Activated gamma-delta T cell treated with Interleukin-2 at 50 U/mL for 16 hours (primary cell): ENCODE measurements at places on chromosomes 6 and 20.

DNA sequence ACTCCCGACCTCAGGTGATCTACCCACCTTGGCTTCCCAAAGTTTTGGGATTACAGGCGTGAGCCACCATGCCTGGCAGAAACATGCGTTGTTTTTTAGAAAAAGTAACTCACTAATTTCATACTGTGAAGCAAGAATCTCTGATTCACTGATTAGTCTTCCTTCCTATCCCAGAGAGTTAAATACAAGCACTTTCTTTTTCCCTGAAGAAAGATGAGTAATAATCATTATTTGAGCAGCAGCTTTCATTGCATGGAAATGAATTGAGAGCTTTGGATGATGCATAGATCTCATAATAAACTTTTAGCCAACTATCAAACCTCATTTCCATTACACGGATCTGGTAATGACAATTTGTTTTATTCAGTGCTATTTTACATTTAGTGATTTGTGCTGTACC is 892.5 kb upstream of the EYS start:
- DNase-seq: no peak

DNA sequence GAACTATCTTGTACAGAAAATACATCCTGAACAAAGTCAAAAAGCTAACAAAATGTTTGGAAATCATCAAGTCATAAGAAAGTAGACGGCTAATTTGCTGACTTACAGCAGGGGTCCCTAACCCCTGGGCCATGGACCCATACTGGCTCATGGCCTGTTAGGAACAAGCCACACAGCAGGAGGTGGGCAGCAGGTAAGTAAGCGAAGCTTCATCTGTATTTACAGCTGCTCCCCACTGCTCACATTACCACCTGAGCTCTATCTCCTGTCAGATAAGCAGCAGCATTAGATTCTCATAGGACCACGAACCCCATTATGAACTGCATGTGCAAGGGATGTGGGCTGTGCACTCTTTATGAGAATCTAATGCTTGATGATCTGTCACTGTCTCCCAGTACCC is 115.5 kb downstream of the CDK19 start:
- no peak for DNase-seq

- no peak for DNase-seq
Measured at GRCh38 chr6:170151804-170152123, 139.1 kb downstream of the DLL1 start.

DNA sequence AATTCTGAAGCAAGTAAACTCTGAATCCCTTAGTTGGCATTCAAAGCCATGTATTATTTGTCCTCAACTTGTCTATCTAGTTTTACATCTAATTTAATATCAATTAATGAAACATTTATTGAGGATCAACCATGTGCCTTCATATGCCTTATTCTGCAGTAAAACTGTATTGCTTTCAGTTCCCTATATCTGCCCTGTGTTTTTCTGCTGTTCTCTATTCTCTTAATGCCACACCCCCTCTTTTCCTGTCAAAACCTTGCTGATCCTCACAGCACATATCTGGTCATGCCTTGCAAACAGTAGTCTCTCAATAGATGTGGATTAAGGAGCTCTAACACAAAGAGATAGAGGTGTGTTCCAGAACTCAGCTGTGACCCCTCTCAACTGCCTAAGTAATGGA is 2.0 kb downstream of the FIG4 start:
- DNase-seq: no peak

DNA sequence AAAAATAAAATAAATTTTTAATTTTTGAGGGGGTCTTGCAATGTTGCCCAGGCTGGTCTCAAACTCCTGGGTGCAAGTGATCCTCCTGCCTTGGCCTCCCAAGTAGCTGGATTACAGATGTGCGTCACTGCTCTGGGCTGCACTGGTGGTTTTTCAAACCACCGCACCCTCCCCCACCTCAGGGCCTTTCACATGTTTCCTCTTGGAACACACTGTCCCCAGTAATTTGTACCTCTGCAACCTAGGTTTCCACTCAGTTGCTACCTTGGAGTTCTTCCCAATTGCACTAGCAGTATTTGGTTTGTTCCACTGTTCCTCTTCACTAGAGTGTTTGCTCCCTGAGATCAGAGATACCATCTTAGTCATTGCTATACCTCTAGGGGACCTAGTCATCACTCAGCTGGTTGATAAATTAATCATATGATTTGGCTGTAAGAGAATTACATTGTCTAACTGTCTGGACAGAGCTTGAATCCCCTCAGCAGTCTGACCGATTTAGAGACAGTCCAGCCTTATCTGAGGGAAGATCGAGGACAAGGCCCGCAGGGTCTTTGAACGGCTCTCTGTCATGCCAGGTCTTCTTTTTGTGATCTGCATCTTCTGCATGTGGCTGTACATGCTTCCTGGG is 32.0 kb downstream of the CEP43 start:
- no peak for DNase-seq

DNA sequence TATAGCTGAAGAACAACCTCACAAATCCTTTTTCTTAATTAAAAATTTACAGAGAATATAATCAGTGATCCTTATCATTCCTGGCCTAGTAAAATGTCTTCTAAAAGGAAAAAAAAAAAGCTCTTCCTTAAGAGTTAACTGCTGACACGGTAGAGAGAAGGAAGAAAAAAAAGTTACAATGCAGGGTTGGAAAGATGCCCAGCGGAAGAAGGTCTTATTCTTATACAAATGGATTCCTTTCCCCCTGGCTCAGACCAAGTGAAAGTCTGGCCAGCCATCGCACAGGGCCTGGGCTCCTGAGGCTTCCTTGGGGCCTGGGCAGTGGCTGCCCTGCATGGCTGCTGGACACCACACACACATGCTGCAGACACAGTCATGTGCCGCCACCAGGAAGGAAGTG is 688.6 kb downstream of the TENT5A start:
- no peak for DNase-seq

- no peak for DNase-seq
Measured at GRCh38 chr20:6979621-6980020, 212.1 kb downstream of the BMP2 start.
